Smooth muscle cell of the brain vasculature (primary cell): ENCODE measurements at places on chromosomes 3 and 15.

DNA sequence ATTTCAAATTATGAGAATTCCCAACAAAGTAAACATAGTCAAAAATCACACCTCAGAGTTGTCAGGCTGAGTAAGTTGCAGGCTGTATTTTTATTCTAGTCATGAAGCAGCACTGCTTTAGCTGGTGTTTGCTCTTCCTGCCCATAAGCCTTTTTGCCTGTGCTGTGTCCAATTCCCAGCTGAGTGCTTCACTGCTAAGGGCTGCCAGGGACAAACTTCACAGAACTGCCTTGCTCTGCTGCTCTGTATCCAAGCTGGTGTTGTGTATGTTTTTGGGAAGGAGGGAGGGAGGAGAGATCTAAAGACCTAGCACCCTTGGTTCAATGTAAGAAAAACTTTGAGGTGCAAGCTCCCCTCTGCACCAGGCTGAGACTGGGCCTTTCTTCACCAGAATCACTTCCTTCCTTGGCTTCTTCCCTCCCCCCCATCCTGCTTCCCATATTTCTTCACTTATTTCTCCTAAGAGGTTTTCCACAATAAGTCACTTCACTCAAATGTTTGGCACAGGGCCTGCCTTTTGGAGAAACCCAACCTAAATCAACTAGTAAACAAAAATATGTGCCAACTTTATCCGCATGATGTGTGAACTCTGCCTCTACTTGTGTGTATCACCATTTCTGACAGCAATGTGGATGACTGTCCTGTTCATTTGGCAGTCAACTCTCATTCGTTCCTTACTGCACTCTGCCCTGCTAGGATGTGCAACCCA, 156.1 kb downstream of the TBL1XR1 start:
- DNase-seq = no peak

DNA sequence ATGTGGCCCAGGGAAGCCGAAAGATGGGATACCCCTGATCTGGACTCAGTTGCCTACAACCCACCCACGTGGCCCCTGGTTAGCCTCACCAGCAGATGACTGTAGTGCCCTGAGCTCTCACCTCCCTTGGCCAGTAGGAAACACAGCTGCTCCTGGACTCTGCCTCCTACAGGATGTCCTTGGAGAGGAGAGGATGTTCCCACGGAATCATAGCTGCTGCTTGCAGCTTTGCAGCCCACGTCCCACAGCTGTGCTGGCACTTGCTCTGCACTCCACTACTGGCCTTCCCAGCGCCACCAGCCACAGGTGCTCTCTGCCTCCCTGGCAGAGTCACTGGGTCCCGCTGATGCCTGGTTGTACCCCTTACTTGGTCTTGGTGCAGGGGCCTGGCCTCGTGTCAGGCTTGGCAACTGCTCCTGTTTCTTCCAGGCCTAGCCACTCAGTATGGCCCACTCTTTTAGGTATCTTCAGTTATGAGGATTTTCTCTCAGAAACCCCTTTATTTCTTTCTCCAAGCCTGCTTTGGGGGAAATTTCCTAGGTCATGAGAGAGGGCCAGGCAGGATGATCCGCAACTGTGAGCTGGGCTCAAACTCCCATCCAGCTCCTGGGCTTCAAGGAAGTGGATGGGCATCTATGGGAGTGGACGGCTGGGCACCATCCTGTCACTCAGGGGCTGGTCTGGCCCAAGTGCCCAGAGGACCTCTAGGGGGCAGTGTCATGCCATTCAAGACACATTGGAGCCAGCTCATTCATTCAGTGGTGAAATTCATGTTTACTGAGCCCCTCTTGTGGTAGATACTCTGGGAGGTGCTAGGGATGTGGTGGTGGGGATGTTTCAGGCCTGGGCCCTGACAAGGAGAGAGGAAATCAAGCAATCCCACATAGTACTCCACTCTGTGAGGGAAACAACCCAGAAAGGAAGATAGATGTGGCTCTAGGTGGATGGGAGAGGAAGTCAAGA, 16.2 kb upstream of the VILL start:
- peak; percentile 33 for DNase-seq

- no peak for DNase-seq
Observed at GRCh38 chr3:36677331-36678007, 86.9 kb downstream of the DCLK3 start.

DNA sequence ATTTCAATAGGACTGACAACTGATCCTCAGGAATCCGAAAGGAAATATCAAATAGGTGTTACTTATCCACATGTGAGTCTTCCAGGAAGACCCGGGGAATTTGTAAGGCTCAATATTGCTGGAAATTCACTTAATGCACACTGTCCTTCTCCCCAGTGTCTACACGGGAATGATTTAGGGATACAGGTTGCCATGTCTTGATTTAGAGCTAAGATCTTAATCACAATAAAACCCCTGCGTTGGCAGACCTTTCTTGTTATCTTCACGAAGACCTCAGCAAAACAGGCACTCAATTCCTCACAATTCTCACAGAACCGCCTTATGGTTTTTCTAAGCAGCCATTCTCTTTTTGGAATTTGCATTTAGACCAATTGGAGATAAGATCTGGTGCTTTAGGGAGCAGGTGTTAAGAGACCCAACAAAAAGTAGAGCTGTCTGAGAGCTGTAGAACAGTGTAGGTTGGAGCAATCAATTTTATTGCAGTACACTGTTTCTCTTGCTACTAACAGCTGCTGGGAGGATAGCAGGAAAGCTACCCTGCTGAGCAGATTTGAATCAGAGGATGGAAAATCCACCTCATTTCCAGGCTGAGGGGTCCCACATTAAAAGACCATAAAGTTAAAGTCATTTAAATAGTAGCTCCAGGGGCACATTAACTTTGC, 925.7 kb downstream of the EPHA3 start:
- DNase-seq = no peak

- no peak for DNase-seq
Observed at GRCh38 chr15:90710436-90711027, 6.6 kb upstream of the BLM start.

- no peak for DNase-seq
Observed at GRCh38 chr15:64895285-64896065, 16.2 kb upstream of the ANKDD1A start.

DNA sequence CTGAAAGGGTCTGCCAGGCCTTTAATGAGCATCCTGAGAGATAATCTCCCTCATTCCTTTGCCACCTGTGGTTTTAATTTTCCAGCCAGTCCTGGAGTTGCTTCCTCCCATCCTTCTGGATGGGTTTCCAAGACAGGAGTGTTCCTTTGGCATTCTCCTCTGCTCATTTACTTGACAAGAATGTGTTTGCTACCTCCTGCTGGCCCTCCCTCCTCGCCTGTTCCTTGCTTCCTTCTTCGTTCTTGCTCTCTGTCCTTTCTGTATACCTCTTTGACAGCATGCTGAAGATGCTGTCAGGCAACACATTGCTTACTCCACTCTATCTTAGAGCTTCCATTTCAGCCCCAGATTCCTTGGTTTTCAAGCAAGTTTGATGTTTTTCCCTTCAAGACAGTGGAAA, 46.0 kb downstream of the ERC2 start:
- no peak for DNase-seq

GRCh38 chr15:49848282-49848724, 227.5 kb downstream of the DTWD1 start:
- DNase-seq = peak; percentile 35
